Activated naive CD8-positive, alpha-beta T cell treated with anti-CD3 and anti-CD28 coated beads for 36 hours (primary cell): ENCODE measurements at places on chromosomes 7 and 10. TPM values are rescaled to one million over a fixed set of nuclear protein-coding genes. Genes with fewer than 3 reads are reported as not detected.

WIPF3 gene
- not detected for total RNA-seq

GPR15LG gene
- total RNA-seq = not detected

SFRP5 gene
- total RNA-seq = 0.22 TPM

STRIP2 gene
- total RNA-seq = 6.9 TPM

ADAP1 gene
- 56.7 TPM for total RNA-seq

ANKRD1 gene
- not detected for total RNA-seq

GSDME gene
- total RNA-seq = 7.5 TPM

FAM180A gene
- total RNA-seq = not detected

PNLIPRP1 gene
- not detected for total RNA-seq

MRPS24 gene
- total RNA-seq = 152 TPM

ACBD7 gene
- total RNA-seq = 1.3 TPM

CALML3 gene
- total RNA-seq = not detected

CASTOR2 gene
- 3.3 TPM for total RNA-seq

RARRES2 gene
- total RNA-seq = not detected

CDC14C gene
- total RNA-seq = not detected

CAMK1D gene
- 11.9 TPM for total RNA-seq

GPER1 gene
- 0.37 TPM for total RNA-seq

ST8SIA6 gene
- not detected for total RNA-seq

PPIF gene
- 163 TPM for total RNA-seq

ERV3-1 gene
- total RNA-seq = 5.3 TPM

SFXN3 gene
- 12.6 TPM for total RNA-seq

RPP30 gene
- 88.0 TPM for total RNA-seq

CAV2 gene
- total RNA-seq = not detected

ABLIM1 gene
- 114 TPM for total RNA-seq

CYP2C8 gene
- 0.12 TPM for total RNA-seq

AGMO gene
- not detected for total RNA-seq

ATRNL1 gene
- total RNA-seq = 1.0 TPM

ERVW-1 gene
- total RNA-seq = not detected

STEAP1B gene
- 0.18 TPM for total RNA-seq

CALHM3 gene
- total RNA-seq = not detected
